ENCODE measurements at places on chromosomes 11 and 22. TPM values are rescaled to one million over a fixed set of nuclear protein-coding genes. Genes with fewer than 3 reads are reported as not detected.

DNA sequence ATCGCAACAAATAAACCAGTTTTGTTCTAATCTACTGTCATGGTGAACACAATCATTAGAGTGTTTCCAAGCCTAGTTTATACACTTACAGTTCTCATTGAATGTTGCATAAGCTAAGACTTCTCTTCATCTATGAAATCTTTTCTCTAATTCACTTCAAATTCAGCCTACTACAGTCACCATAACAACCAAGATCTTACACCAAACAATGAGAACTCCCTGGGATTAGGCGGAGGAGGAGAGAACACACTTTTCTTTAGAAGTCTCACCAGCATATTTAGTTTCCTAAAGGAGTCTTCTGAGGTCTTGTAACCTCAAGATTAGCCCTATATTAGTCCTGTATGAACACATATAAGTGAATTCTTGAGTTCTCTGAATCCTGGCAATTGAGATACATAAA, 1889.7 kb downstream of the LRRC4C start:
- no peak for DNase-seq

Gene RFPL1
- total RNA-seq = not detected

- no peak for DNase-seq
These were observed 58.4 kb downstream of the PPFIBP2 start for GRCh38 chr11:7572001-7572712.

Gene TBX10
- not detected for total RNA-seq

GRCh38 chr11:70590356-70590991, 192.1 kb downstream of the CTTN start:
- no peak for DNase-seq

- DNase-seq = no peak
These were observed 292.5 kb downstream of the TMEM135 start for GRCh38 chr11:87330187-87330601.

GRCh38 chr22:25722626-25723025, 19.4 kb upstream of the MYO18B start:
- DNase-seq = no peak

GRCh38 chr11:78990261-78990660, 415.6 kb upstream of the NARS2 start:
- DNase-seq = no peak

Gene MMP7
- not detected for total RNA-seq

- no peak for DNase-seq
These were observed 5.2 kb upstream of the OAF start for GRCh38 chr11:120205596-120206161.

DNA sequence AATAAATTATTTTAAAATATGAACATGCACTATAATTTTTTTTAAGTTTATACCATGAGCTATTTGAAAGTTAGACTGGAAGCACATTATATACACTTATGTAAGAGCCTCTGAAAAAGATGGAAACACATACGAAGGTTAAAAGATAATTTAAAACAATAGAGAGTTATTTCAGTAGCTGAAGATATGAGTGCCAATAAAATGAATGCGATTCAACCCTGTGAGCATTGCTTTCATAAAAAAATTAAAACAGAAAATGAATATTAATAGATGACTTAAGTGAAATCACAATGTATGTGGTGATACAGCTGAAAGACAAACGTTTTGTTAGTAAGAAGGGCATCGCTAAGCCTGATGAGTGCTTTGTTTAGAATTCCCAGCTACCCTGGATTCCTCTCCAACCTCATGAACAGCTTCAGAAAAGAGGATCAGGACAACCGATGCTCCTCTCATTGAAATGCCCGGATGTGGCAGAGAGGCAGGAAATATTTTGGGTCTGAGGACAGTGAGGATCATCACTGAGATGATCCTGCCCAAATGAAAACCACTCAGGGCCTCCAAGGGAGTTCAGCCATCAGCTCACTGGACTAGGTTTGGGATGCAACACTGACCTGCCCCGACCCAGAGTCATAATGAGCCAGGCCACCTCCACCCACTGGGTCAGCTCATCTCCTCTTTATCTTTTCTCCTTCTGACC, 60.2 kb upstream of the TOP3B start:
- no peak for DNase-seq

Gene LMO1
- total RNA-seq = not detected

GRCh38 chr11:81963018-81963417, 770.6 kb downstream of the FAM181B start:
- DNase-seq = no peak

GRCh38 chr11:128300785-128301184, 286.6 kb downstream of the ETS1 start:
- no peak for DNase-seq

Gene FAM83F
- 0.20 TPM for total RNA-seq

GRCh38 chr11:2377511-2378443, 667 bp downstream of the CD81 start:
- DNase-seq = peak; percentile 70

DNA sequence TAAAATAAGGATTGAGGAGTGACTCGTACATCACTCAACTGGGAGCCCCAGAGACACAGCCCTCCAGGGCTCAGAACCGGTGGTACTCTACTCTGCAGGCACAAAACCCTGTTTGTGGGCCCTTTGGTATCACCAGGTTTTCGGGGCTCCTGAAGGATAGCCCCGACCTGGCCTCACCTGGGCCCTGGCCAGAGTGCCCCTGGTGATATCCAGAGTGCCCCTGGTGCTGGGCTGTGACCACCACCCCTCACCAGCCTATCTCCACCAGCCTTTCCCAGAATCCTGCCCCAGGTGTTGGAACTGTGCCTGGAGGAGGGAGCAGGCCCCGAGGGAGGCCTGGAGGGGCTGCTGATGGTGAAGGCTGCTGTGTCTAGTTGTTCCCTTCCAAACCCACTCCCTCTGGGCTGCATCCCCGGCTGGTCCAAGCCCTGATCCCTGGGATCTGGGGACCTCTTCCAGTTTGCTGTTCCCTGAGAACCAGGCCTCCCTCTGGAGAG, 2.2 kb upstream of the GGT5 start:
- no peak for DNase-seq
